ENCODE measurements at places on chromosomes 4 and X.

- DNase-seq = no peak
Measured at GRCh38 chr4:123409334-123409733, 12.7 kb downstream of the SPRY1 start.

DNA sequence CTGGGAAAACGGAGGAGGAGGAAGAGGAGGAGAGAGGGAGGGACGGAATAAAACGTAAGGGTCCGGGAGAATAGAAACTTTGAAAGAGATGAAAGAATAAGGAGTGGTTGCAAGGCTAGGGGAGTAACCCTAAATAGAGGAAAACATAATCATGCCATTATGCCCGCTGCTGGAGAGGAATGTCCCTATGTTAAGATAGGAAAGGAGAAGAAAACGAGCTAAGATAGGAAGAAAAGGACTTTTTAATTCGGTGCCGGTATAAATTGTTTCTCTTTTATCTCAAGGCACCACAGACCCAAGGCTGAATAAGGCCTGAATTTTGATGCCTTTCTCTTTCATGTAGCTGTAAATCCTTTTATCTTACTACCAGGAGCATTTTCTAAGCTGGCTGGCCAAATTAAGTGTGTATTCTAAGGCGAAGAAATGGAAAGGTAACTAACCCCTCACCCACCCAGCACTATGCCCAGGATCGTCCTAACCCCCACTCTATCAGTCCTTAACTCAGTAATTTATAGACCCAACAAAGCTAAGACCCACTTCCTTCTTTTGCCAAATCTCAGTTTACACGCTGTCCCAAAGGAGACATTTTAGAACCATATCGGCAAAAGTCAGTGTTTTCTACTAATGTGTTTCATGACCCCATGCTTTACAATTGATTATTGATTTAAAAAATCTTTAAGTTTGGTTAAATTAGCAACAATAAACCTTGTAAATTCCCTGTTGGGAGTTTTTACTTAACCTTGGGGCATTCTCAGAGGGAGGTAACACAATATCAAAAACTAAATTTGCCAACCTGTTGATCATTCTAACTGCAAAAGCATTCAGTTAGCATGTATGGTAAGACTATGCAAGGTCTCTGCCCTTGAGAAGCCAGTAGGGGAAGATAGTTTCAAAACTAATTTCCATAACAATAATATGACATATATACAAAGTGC lies 1.1 kb upstream of the CUL4B start:
- no peak for DNase-seq

- no peak for DNase-seq
Measured at GRCh38 chr4:2256781-2257191, 5.1 kb downstream of the MXD4 start.

DNA sequence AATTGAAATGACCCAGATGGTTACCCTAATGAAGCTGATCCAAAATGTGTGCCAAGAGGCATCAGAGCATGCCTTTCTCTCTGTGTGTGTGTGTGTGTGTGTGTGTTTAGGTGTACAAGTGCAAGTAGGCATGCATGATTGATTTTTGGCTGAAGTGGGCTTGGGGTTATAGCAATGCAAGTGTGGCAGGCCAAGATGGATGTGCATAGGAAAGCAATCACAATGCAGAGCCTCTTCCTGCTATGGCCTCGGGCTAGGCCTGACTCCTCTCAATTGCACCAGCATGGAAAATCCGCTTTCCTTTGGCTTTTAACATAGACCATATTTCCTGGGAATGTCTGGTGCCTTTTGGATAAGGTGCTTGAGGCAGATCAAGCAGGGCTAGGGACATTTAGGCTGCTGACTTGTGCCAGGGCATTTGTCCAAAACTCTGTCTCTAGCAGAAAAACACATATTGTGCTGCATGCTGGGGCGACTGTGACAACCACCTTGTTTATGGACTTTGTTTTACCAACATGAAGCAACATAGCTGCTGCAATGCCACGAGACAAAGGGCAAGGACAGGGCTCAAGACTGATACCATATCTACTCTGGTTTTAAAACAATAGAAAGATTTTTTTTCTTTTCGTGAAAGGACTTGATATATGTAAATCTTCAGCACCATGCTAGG lies 395.7 kb downstream of the RAPGEF2 start:
- DNase-seq = no peak

DNA sequence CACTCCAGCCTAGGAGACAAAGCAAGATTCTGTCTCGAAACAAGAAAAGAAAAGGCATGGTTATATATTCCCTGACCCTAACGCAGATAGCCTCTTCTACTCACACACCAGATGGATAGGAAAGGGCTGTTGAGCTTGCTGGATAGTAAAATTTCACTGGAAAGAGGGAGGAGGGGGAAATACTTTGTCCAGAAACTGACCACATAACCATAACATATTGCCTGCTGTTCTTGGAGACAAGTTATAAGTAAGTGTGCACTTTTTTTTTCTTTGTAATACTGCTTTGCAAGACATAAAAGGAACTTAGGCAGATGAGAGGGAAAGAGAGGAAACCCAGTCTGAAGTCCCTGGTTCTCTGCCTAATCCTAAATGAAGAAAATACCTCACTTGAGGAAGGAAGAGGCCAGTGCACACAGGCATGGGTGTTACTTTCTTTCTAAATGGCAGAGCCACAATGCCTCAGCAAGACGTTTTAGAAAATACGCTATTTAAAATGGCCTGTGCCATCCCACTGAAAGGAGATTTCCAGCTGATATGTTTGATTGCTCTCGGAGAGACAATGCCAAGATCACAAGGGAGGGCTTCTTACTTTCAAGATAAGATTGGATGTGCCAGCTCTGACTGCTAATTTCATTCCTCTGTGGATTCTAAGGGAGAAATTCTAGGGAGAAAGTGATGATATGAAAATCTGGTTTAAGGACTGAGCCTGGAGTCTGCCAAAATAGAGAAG lies 140.6 kb downstream of the DCTD start:
- DNase-seq = no peak

GRCh38 chr4:155795991-155796390 lies 37.2 kb downstream of the GUCY1B1 start:
- no peak for DNase-seq

DNA sequence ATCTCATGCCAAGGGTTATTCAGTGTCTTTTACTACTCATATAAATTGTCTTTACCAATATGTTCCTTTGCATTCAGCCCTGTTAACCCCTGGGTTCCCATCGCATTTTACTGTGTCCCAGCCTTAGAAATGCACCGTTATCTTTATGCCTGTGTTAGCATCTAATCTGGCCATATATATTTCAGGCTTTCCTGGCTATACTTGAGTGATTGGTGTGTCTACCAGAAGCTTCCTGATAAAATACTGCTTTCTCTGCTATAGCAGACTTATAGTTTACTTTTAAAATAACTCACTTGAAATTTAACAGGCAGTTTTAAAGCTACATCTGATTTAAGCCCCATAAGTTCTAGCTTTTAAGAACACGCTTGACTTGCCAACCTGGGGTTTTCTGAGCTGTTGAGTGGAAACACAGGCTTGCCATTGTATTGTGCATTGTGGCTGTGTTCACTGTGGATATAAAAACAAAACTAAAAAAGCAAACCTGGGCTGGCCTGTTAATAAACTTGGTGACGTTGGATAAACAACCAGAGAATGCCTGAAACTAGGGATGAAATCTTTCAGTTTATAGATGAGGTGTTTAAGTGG lies 185.3 kb upstream of the TAPT1 start:
- DNase-seq = no peak

DNA sequence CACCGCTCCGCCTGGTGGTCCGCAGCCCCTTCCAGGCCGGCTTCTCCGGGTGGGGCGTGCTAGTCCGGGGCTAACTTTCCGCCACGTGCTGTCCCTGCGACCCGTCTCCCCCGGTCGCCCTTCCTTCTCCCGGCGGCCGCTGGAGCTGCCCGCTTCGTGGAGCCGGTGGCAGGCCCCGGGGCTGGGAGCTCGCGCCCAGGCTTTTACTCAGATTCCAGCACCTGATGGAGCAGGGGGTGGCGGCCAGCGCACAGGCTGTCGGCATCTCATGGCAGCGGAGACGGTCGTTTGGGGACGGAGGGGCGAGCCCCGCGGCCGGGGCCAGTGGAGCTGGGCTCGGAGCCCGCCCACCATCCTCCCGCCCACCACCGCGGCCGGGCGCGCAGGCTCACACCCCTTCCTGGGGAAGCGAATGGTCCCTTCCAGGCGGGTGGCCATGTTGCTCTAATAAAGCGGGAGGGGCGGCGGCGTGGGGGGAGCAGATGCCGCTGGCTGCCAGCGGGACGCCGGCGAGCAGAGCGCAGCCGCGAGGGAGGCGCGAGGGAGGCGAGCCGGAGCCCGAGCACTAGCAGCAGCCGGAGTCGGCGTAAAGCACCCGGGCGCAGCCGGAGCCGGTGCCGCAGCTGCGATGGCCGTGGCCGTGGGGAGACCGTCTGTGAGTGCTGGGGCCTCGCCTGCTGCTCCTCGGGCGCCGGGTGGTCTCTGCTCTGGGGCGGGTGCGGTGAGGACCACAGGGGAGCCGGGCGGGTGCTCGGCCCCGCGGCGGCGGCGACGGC lies at the start of gene SEPTIN11:
Gene SEPTIN11, plus strand, starts transcription at position 477 of the 776 bp plus-strand sequence. Its CDS starts 152 bp downstream, at position 629.
- DNase-seq = peak; percentile 76
